ENCODE measurements at places on chromosomes 12 and 14. TPM values are rescaled to one million over a fixed set of nuclear protein-coding genes. Genes with fewer than 3 reads are reported as not detected.
A peak's percentile ranks its signal among the peaks of the same experiment; 100 is the strongest.

The EP400 gene
- total RNA-seq = 40.6 TPM

The SUSD6 gene
- total RNA-seq = 66.6 TPM

The COCH gene
- 1.3 TPM for total RNA-seq

The RFLNA gene
- not detected for total RNA-seq

DNA sequence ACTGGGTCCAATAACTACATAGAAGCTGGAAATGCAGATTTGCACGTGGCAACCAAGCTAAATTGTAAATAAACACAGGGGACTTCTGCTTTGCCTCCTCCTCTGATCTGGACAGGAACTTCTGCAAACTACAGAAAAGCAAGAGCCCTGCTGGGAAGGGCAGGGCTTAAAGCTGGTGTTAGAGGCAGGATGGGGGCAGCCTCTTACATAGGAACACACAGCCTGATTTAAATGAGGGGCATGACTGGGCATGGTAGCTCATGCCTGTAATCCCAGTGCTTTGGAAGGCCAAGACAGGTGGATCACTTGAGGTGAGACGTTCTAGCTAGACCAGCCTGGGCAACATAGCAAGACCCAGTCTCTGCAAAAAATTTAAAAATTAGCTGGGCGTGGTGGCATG lies 46.7 kb downstream of the ERH start:
- H3K27me3 ChIP-seq = no peaks in the 10 kb centered on the region
- peaks cover 16% of the 10 kb centered on the region for H3K4me1 ChIP-seq

- H3K4me1 ChIP-seq = no peaks in the 10 kb centered on the region
- H3K36me3 ChIP-seq = no peaks in the 10 kb centered on the region
- DNase-seq = no peak
- H3K4me3 ChIP-seq = no peak overlapping the region
- no peaks in the 10 kb centered on the region for H3K27me3 ChIP-seq
- no peak overlapping the region for H3K27ac ChIP-seq
Observed at GRCh38 chr14:26023967-26024366, 573.9 kb downstream of the NOVA1 start.

DNA sequence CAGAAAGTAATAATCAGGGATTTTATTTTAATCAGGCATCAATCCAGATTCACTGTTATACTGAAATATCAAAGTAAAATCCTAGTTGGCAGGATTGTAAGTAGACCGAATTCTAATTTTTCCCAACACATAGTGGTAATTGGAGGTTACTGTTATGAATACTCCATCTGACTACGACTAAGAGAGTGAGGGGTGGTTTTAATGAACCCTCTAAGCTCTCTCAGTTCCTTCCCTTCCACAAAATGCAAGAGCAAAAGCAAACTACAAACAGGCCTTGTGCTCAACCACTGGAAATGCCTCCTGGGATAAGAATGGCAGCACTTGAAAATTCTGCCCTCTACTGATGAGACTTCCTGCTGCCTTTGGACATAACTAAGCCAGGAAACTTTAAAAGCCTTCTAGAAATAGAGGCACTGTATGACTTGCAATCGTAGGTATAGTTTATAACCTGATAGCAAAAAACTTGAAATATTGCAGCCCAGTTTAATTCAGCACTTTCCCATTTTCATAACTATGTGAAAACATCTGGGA lies 184.8 kb downstream of the SLC16A7 start:
- no peak overlapping the region for H3K4me3 ChIP-seq
- H3K27ac ChIP-seq = no peak overlapping the region
- no peaks in the 10 kb centered on the region for H3K27me3 ChIP-seq
- no peak for DNase-seq

DNA sequence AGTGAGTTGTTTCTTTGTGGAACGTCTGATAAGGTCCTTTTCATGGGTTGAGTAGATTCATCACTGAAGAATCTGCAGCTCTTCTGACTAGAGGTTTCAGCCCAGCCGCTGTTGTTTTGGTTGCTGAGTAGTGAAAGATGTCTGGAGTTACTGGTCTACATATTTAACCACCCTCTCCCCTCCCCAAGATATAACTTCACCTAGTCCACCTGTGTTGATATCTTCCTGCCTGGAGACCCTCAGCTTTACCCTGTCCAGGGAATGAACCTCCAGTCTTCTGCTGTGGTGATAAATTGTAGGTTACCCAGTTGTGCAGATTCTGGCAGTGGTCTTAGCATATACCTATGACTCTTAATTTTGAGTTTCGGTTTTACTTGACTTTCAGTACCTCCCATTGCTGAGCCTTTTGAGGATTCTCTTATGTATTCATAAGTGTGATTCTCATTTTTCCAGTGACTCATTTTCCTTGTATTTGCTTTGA lies 62.9 kb downstream of the CCDC91 start:
- peaks cover 63% of the 10 kb centered on the region for H3K4me1 ChIP-seq
- peak overlapping the region; percentile 30 for H3K4me3 ChIP-seq
- peak; percentile 60 for DNase-seq
- no peaks in the 10 kb centered on the region for H3K27me3 ChIP-seq

DNA sequence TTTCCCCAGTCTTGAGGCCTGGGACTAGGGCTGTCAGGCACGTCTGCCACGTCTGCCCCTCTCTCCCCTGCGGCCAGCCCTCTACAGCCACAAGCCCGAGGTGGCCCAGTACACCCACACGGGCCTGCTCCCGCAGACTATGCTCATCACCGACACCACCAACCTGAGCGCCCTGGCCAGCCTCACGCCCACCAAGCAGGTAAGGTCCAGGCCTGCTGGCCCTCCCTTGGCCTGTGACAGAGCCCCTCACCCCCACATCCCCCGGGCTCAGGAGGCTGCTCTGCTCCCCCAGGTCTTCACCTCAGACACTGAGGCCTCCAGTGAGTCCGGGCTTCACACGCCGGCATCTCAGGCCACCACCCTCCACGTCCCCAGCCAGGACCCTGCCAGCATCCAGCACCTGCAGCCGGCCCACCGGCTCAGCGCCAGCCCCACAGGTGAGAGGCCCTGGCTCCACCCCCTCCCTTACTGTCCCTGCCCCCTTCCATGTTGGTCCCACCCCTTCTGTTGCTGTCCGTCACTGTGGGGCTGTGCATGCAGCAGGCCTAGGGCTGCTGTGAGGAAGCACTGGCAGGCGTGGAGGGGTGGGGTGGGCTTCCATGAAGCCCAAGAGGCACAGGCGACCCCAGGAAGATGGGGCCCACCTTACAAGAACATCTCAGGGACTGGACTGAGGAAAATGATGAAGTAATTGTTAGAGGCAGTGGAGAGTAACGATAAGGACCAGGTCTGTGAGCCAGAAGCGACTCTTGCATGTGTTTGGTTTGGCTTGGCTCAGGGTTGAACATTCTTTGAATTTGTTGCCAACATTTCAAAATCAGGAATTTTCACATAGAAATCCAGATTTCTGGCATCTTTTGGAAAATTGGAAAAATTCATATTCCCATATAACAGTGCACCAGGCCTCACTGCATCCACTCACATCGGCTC lies 16.8 kb downstream of the C12orf43 start:
- H3K27ac ChIP-seq = no peak overlapping the region
- peaks cover 11% of the 10 kb centered on the region for H3K36me3 ChIP-seq
- DNase-seq = no peak
- H3K4me1 ChIP-seq = no peaks in the 10 kb centered on the region

DNA sequence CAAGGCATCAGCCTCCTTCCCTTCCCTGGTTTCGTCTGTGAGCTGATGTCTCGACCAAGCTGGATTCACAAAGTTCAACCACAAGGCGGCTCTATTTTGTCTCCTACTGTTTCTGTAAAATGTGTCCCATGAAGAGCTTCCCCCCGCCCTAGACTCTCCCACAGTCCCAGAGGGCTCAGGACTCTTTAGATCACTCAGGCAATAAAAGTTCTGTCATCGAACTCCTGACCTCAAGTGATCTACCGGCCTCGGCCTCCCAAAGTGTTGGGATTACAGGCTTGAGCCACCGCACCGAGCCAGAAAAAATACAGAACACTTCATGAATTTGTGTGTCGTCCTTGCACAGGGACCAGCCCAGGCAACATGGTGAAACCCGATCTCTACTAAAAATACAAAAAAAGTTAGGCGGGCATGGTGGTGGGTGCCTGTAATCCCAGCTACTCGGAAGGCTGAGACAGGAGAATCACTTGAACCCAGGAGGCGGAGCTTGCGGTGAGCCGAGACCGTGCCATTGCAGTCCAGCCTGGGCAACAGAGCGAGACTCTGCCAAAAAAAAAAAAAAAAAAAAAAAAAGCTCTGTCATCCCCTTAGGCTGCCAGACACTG lies 149.4 kb downstream of the BCL11B start:
- no peak overlapping the region for H3K27ac ChIP-seq
- no peak overlapping the region for H3K4me3 ChIP-seq
- H3K4me1 ChIP-seq = peaks cover 12% of the 10 kb centered on the region
- DNase-seq = no peak

GRCh38 chr12:47954058-47954457 lies 9.3 kb upstream of the TMEM106C start:
- H3K36me3 ChIP-seq = no peaks in the 10 kb centered on the region
- H3K27ac ChIP-seq = no peak overlapping the region
- H3K4me1 ChIP-seq = peaks cover 4% of the 10 kb centered on the region
- no peak overlapping the region for H3K4me3 ChIP-seq
- H3K27me3 ChIP-seq = no peaks in the 10 kb centered on the region

- no peak overlapping the region for H3K27ac ChIP-seq
- H3K36me3 ChIP-seq = peaks cover 1% of the 10 kb centered on the region
- no peaks in the 10 kb centered on the region for H3K27me3 ChIP-seq
- peaks cover 4% of the 10 kb centered on the region for H3K4me1 ChIP-seq
- H3K4me3 ChIP-seq = no peak overlapping the region
Observed at GRCh38 chr14:71613168-71613567, 319.1 kb upstream of the RGS6 start.

GRCh38 chr14:99971941-99972747 lies 93.1 kb upstream of the EVL start:
- peak; percentile 23 for DNase-seq
- peaks cover 18% of the 10 kb centered on the region for H3K4me1 ChIP-seq
- H3K36me3 ChIP-seq = peaks cover 5% of the 10 kb centered on the region
- peak overlapping the region; percentile 86 for H3K27ac ChIP-seq

GRCh38 chr14:63282997-63283883 lies 35.5 kb downstream of the GPHB5 start:
- H3K36me3 ChIP-seq = no peaks in the 10 kb centered on the region
- H3K4me1 ChIP-seq = no peaks in the 10 kb centered on the region
- H3K27ac ChIP-seq = no peak overlapping the region
- no peak for DNase-seq

DNA sequence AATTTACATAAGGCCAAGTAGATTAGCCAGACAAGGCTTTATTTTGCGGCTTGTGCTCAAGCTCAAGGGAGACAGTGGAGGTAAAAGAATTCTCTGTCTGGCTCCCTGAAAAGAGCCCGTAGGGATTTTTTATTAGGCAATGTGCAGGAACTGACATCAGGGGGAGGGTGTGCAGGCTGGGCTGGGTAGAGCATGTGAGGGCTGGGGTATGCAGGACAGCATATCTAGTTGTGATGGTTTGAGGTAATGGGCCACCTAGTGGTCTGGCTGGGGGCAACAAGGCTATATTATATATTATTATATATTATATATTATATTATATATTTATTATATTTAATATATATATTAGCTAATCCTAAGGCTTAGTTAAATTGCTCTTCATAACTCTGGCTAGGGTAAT lies 102.1 kb downstream of the TMEM117 start:
- no peak overlapping the region for H3K27ac ChIP-seq
- peaks cover 2% of the 10 kb centered on the region for H3K36me3 ChIP-seq
- H3K27me3 ChIP-seq = no peaks in the 10 kb centered on the region
- H3K4me3 ChIP-seq = no peak overlapping the region
- DNase-seq = peak; percentile 5

DNA sequence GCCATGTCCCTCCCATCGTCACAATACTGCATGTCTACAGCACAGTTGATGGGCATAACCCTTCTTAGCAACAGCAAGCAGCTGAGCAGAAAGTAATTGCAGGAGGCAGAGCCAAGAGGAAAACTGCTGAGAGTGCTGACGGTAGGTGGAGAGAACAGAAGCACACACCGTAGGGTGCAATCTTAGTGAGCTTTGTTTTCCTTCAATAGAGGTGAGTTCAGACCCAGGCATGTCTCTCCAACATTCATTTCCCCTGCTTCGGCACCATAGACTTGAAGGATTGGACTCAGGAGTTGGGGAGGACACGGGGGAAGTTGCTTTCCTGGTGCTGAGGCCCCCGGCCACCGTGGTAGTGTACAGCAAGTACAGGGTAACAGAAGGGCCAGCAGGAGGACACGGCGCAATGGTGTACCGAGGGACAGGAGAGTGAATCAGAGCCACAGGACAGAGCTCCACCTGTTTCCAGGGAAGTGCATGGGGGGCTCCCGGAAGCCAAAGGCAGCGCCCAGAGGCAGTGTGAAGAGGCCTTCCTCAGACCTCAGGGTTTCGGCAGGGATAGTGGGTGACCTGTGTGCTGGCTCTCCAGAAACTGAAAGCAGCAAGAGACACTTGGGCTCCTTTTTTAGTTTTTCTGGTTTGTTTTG lies 36.3 kb upstream of the SINHCAF start:
- H3K4me1 ChIP-seq = peaks cover 14% of the 10 kb centered on the region
- H3K36me3 ChIP-seq = no peaks in the 10 kb centered on the region
- DNase-seq = peak; percentile 9

DNA sequence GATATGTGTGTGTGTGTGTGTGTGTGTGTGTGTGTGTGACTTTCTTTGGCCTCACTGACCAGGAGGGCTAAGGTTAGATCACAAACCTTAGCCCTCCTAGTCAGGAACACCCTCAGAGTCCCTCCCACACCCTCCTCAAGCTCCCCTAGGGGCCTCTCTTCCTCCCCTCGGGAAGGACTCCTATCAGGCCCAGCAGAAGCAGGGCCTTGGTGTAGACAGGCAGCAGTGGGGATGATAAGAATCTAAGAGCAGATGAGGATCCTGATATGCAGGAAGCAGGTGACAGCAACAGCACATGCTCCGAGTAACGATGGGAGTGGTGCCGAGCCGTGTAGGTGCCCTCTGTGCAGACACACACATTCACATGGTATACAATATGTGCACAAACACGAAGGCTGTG lies 20.7 kb downstream of the PLEK2 start:
- H3K27me3 ChIP-seq = no peaks in the 10 kb centered on the region
- H3K4me1 ChIP-seq = peaks cover 9% of the 10 kb centered on the region
- no peak overlapping the region for H3K27ac ChIP-seq
- H3K4me3 ChIP-seq = no peak overlapping the region

GRCh38 chr12:13950502-13950901 lies 30.9 kb downstream of the GRIN2B start:
- no peaks in the 10 kb centered on the region for H3K27me3 ChIP-seq
- no peaks in the 10 kb centered on the region for H3K36me3 ChIP-seq
- H3K4me3 ChIP-seq = no peak overlapping the region
- DNase-seq = no peak

DNA sequence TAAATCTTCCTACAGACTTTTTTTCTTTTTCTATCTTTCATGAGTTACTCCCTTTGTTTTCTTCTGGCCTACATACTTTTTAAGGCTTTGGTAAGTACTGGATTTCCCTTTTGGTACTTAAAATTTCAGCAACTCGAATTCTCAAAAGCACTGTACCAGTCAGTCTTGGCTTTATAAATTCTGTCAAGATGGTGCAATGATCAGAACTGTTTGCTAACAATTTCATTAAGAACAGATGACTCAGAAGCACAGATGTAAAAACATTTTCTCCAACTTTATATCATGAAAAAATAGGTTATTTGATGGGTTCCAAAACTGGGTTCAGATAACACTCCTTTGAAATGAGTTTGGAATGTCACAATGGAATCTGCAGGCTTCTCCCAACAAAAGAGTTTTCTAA lies 1961.8 kb upstream of the FLRT2 start:
- no peaks in the 10 kb centered on the region for H3K36me3 ChIP-seq
- no peaks in the 10 kb centered on the region for H3K4me1 ChIP-seq
- H3K27me3 ChIP-seq = no peaks in the 10 kb centered on the region
- DNase-seq = no peak
- no peak overlapping the region for H3K4me3 ChIP-seq

- H3K27me3 ChIP-seq = no peaks in the 10 kb centered on the region
- no peak overlapping the region for H3K27ac ChIP-seq
- peaks cover 18% of the 10 kb centered on the region for H3K36me3 ChIP-seq
- no peak overlapping the region for H3K4me3 ChIP-seq
- DNase-seq = no peak
Observed at GRCh38 chr12:26535826-26536225, 297.2 kb downstream of the ITPR2 start.

Data from activated naive CD4-positive, alpha-beta T cell treated with anti-CD3 and anti-CD28 coated beads for 36 hours (primary cell).